ENCODE measurements at places on chromosomes 2 and 18.

DNA sequence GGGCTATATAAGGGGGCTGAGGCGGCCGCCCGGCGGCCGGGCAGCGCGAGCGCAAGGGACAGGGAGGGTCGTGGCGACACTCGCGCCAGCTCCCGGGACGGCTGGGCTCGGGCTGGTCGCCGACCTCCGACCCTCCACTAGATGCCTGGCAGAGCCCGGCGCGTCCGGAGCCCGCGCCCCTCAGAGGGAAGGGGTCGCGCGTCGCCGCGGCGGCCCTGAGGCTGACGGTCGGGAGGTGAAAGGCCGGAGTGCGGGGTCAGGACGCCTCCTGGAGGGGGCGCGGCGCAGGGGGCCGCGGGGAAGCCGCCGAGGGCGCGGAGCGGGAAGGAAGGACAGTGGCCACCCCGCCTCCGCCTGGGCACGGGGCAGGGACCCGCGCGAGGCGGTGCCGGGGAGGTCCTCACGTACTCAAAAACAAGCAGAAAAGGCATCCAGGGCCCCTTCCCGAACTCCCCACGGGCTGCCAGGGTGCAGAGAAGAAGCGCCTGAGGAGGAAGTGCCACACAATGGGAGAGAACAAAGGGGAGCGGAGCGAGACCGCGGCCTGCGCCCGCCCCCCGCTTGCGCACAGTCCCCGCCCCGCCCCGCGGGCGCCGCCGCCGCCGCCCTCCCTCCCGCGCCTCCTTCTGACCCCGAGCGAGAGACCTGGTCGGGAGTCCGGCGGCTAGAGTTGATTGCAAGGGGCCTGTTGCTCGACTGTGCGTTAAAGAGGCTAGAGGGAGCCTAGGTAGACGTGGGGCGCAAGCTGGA, 776 bp upstream of the KLF7 start:
- no peak for DNase-seq

DNA sequence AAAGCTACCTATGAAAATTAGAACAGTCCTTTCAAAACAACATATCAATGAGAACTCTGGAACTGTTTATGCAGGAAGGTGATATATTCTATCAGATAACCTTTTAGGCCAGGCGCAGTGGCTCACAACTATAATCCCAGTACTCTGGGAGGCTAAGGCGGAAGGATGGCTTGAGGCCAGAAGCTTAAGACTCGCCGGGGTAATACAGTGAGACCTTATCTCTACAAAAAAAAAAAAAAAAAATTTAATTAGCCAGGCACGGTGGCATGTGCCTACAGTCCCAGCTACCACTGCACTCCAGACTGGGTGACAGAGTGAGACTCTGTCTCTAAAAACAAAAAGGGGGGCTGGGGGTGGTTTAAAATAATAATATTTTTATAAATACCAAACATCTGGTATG, 77.9 kb downstream of the OSBPL1A start:
- no peak for DNase-seq

DNA sequence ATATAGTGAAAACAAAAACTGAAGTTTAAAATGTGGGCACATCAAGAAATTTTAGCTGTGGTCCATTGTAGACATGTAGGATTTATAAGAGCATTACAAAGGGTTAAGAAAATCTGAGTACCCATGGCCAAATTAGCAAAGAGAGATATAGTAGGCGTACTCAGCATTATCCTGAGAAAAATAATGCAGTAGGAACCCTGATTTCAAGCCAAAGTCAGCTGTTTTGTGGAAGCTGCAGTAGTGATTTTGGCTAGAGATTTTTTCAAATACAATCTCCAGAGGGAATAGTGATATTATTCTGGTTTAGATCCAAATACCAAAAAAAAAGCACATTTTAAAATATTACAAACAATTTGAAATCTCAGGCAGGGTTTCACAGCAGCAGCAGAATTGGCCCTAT, 450.9 kb downstream of the FBXO15 start:
- no peak for DNase-seq

GRCh38 chr2:216232721-216233120, 123.6 kb downstream of the XRCC5 start:
- DNase-seq = no peak

DNA sequence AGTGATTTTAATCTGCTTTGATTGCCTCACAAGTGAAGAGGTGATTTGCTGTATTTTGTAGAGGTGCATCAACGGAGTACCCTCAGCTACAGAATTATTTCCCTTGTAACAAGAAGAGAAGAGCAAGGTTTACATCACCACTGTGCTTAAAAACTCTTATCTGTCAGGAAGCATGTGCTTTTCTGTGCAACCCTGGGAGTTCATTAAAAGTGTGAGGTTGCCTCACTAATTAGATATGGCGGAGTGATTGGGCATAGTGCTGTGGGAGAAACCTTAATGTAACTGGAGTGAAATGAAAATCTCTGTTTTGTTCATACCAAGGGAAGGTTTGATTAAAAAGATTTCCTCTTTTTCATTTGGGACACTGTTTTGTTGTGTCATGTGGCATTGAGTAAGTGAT, 544.7 kb downstream of the PARD3B start:
- no peak for DNase-seq

- DNase-seq = no peak
These were observed 164.1 kb downstream of the DCDC2C start for GRCh38 chr2:3867469-3867868.

DNA sequence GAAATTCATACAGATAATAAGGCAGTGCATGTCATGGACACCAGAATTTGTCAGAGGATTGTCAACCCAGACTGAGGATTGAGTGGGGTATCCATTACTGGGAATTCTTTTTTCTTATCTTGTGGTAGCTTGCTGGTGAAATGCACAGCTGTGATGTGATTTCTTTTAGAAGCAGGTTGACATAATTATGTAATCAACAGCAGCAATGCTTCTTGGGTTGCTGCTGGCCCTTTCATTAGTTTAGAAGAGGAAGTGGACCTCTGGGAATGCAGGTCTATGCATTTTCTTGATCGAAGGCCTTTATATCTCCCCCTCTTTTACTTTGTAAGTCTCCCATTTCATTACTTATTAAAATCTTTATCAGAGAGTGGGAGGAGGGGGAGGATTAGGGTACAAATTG, 319.9 kb downstream of the AGPS start:
- no peak for DNase-seq

DNA sequence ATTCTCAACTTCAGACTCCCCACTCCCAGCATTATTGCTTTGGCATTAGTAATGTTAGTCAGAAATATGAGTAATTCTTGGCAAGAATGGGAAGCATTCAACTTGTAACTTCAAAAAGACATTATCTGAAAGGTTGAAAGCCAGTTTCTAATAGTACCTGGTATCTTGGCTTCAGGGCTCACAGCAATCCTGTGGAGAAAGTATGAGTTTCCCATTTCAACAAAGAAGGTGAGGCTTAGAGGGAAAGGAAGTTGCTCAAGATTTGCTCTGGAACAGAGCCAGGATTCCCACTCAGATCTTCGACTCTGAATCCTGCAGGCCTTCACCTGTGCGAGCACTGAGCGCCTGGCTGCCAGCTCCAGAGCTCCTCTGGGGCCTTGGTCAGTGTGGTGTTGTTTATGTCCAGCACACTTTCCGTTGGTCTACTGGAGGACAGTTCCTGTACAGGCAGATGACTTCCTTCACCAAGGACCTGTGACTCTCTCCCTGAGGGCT, 136.1 kb downstream of the MCFD2 start:
- no peak for DNase-seq

- DNase-seq = no peak
These were observed 139.6 kb upstream of the CYP1B1 start for GRCh38 chr2:38215522-38215921.

GRCh38 chr18:45386041-45386655, 229.1 kb upstream of the SLC14A2 start:
- DNase-seq = no peak

DNA sequence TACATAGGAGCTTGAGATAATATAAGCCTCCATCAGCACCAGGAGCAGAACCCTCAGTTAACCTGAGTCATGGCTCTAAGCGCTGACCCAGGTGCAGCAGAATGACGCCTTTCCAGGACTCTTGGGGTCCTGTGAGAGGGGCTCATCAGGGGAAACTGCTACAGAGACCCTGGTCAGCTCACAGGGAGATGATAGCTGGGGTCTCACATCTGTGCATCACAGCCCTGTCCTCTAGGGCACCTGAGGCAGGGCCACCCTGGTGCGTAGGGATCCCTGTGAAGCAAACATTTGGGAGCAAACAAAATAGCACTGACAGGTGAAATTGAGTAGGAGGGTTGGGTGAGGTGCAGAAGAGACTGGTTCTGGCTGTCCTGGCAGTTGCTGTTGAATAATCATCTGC, 219.2 kb downstream of the SH3RF3 start:
- DNase-seq = no peak

GRCh38 chr2:217462121-217462520, 540.7 kb downstream of the TNS1 start:
- no peak for DNase-seq

DNA sequence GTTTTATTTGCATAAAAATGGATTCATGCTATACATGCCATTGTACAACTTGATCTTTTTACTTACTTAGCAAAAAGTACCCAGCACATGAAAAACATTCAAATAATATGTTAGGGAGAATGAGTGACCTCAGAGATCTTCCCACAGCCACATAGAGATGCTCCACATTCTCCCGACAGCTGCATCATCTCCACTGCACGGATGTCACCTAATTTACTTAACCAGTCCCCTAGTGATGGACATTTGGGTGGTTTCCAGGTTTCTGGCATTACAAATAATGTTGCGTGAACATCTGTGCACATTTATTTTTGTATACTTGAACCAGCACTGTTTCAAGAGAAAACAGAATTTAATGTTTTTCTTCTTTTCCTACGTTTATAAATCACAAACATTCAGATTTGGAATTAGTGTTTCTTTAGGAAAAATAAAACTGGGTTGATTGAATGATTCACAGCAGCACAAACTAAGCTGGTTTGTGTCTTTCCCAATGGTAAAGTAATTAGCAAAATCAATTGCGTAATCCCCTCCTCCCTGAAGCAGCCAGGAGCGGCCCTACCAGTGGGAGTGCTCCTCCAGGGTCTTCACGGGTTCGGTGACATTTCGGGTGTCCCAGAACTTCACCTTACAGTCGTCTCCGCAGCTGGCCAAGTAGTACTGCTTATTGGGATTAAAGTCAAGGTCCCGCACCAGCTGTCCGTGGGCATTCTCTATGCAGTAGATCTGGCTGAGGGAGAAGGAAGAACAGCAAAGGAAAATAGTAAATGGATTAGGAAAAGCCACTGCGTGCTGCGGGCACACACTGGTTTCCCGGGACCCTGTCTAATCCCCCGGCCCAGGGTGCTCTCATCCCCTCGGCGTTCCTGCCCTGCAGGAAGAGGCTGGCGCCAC, 183.9 kb downstream of the EIPR1 start:
- DNase-seq = no peak

GRCh38 chr2:30346471-30347169, 100.4 kb upstream of the LCLAT1 start:
- DNase-seq = no peak

GRCh38 chr2:40169430-40169829, 282.5 kb downstream of the SLC8A1 start:
- no peak for DNase-seq

DNA sequence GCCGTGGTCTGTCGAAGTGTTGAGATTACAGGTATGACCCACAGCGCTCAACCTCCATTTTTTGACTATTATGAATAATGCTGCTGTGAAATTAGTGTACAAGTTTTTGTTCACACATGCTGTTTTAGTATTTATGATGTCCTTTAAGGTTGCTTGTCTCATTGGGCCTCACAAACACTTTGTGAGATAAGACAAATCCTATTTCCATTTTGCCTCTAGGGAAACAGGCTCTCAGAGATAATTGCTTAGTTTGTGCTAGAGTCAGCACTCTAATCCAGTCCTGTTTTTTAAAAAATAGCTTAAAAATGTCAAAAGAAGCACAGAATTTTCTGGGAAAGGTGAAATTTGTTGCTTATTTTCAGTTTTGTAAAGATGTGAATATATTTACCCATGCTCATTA, 43.3 kb upstream of the CUL3 start:
- DNase-seq = no peak

- DNase-seq = no peak
These were observed 148.0 kb downstream of the ASB1 start for GRCh38 chr2:238574490-238575271.

- no peak for DNase-seq
These were observed 751.1 kb upstream of the FANCL start for GRCh38 chr2:58992062-58992706.

DNA sequence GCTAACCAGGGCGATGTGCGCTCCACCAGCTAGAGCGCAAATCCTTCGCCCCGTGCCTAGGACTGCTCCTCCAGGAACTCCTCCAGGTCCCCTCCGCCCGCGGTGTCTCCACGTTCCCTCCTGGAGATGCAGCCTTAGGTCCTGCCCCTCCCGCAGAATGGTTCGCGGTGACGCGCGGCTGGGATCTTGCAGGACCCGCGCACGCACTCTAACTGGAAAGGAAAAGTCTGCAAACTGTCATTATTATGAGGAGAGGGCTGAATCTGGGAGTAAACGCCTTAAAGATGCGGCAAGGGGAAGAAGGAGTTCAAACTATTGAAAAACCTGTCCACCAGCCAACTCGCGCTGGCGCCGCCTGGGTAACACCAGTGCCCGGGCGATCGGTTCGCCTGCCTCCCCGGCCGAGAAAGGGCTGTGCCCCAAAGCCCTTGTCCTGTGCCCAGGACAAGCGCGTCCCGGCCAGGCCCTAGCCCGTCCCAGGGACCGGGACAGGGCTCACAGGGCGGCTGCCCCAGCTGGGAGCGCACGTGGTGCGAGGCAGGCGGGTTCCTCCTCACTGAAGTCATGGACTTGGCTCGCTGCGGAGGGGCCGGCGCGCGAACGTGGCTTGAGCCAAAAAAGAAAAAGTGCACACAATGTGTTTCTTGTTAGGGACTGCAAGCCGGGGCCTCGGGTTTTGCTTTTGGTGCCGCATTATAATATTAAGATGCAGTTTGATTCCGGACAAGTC, 5.5 kb upstream of the ID2 start:
- no peak for DNase-seq

- no peak for DNase-seq
These were observed 48.2 kb upstream of the SP3 start for GRCh38 chr2:174013315-174013751.

GRCh38 chr2:20410556-20411277, 36.2 kb upstream of the RHOB start:
- DNase-seq = no peak

GRCh38 chr2:168044176-168044575, 203.2 kb downstream of the STK39 start:
- no peak for DNase-seq

DNA sequence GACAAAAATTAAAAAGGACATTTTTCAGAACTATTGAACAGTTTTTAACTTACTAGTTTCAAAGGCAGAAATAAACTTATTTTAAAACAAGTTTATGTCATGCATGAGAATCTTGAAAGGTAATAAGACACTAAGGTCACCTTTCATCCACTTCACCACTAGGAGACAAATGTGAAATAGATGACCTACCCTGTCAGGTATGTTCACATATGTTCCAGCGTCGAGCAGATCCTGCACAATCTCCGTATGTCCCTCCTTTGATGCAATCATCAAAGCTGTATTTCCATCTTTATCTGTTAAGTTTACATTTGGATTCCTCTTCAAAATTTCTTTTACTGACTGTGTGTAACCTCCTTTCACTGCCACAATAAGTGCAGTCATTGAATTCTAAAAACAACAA, 34.7 kb downstream of the KIDINS220 start:
- no peak for DNase-seq

GRCh38 chr2:205117125-205117524, 565.2 kb upstream of the NRP2 start:
- DNase-seq = no peak

Data from stimulated activated CD8-positive, alpha-beta memory T cell treated with anti-CD3 and anti-CD28 coated beads, Interleukin-4, amount 100 ng/mL, for 1 hour (primary cell).